Panc1 (cell line): ENCODE measurements at places on chromosomes 3 and 15.

- DNase-seq = no peak
These were observed 45.8 kb downstream of the OPA1 start for GRCh38 chr3:193638833-193639232.

- no peak for DNase-seq
These were observed 23.0 kb upstream of the SV2B start for GRCh38 chr15:91077029-91077428.

- no peak for DNase-seq
These were observed 9.2 kb downstream of the PLIN1 start for GRCh38 chr15:89669941-89670340.

DNA sequence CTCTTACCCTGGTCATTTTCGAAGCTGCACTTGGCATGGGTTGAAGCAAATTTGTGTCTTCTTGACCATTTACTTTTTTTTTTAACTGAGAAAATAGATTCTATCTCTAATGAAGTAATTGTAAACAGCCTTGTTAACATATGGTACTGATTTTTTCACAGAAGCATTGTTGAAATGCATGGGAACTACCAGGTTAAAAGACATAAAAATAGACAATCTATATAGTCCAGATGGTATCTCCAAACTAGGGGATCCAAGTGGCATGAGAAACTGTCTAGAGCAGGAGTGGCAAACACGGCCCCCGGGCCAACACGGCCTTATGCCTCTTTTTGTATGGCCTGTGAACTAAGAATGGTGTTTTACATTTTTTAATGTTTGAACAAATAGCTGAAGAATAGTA lies 41.9 kb downstream of the CACNA1D start:
- no peak for DNase-seq

DNA sequence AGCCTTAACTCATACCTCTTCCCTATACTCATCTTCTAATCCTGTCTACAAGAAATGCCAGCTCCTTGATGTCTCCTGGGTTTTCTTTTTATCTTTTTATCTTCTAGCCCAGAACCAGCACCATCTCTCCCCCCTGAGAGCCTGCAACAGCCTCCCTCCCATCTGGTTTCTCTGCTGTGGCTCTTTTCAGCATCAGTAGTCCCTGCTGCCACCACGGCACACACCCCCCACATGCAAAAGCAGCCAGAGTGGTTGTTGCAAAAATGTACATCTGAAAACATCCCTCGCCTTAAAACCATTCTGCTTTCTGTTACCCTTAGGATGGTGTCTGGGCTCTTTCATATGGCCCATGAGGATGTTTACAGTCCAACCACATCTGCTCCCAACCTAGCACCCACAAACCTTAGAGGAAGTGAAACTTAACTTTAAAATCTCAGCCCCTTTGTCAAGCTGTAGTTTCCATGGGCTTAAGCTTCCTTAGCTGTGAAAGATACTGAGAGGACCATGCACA lies 775 bp downstream of the TTC21A start:
- no peak for DNase-seq

DNA sequence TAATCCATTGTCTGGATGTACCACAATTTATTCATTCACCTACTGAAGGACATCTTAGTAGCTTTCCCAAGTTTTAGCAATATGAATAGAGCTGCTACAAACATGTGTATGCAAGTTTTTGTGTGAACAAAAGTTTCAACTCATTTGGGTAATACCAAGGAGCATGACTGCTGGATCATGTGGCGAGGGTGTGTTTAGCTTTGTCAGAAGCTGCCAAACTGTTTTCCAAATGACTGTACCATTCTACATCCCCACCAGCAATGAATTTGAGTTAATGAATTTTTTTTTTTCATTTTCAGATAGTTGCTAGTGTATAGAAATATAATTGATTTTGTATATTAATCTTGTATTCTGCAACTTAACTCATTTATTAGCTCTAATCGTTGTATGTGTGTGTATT lies 20.0 kb upstream of the ELP6 start:
- no peak for DNase-seq

GRCh38 chr3:152444029-152444641 lies 175.4 kb downstream of the MBNL1 start:
- peak; percentile 65 for DNase-seq

- DNase-seq = no peak
These were observed 1.1 kb downstream of the SH2D7 start for GRCh38 chr15:78093242-78094020.

GRCh38 chr15:83208367-83208661 lies 691 bp upstream of the HDGFL3 start:
- no peak for DNase-seq

DNA sequence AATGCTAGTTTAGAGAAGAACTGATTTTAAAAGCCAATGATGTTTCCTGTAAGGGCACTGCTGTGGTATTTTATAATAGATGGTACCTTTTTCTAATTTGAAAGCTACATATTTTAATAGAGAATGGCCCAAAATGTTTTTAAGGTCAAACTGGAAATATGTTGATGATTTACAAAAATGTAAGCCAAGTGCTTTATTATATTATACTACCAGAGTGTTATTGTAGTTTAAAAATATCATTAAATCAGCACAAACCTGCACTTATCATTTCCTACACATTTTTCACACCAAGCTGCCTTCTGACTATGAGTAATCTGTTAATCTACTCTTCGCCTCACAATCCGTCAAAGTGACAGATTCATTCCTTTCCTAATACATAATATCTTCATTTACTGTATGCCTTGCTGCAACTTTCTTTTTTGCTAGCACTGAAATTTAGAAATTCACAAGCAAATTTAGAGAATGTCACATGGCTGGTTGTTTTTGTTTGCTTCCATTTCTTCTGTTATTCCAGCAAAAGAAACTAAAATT lies 126.4 kb upstream of the FAM3D start:
- no peak for DNase-seq

GRCh38 chr15:36313736-36314280 lies 265.6 kb upstream of the CDIN1 start:
- no peak for DNase-seq

- no peak for DNase-seq
These were observed 51.4 kb downstream of the SLC6A11 start for GRCh38 chr3:10867384-10867783.

DNA sequence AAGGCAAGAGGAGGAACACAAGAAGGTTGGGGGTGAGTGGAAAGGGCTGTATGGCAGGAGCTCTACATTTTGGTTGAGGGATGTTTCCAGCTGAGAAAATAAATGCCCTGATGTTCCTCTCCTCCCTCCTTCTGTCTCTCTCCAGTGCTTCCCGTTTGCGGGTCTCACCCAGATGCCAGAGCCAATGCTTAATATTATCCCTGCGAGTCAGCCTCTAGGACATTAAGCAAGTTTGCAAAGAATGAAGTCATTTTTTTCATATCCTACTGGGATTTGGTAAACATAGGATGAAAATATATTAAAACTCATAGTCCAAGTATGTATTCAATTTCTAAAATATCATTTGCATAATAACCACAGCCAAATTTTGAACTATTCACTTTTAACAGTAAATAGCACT lies 295.9 kb downstream of the CADM2 start:
- DNase-seq = no peak

GRCh38 chr3:121969631-121970030 lies 52.4 kb downstream of the ILDR1 start:
- no peak for DNase-seq

- DNase-seq = peak; percentile 35
These were observed 25.7 kb downstream of the FSIP1 start for GRCh38 chr15:39756806-39757522.

DNA sequence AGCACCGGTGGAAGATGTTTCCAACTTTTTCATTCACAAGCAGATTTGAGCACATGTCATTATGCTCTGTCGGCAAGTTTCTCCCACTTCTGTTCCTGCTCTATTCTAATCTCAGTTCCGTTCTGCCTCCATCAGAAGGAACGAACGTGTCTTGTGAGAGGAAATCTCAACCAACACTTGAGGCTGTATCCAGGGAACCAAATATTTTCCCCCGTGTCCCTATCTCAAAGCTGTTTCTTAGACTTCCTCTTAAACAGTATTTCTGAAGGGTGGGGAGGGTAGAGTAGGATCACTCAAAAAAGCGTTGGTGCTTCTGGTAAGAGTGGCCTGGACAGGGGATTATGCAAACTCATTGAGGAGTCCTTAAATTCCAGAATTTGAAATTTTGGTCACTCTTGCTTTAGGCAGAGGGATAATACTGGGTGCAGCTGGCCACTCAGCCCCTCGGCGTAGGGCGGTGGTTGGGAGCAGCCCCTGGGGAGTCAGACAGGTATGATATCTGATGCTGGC lies 54.9 kb downstream of the FRMD4B start:
- no peak for DNase-seq

GRCh38 chr15:25536801-25537611 lies 98.2 kb upstream of the UBE3A start:
- DNase-seq = no peak

- no peak for DNase-seq
These were observed 8.5 kb downstream of the TBC1D2B start for GRCh38 chr15:78069052-78069414.

DNA sequence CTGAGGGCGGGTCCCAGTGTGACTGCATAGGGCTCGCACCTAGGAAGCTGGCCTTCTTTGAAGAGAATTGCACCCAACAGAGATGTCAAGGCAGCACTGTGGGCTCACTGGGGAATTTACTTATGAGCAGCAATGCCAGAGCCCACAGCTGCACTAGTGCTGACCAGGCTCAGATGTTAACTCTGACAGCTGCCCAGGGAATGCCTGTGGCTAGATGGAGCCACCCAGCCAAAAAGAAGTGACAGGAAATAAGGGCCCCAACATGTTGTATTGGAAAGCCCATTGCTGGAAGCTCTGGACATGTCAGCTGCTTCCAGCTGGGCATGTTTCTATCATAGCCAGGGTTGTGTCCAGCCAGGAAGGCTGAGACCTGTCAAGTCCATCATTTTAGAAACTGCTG lies 90.9 kb upstream of the ZNF280D start:
- no peak for DNase-seq

DNA sequence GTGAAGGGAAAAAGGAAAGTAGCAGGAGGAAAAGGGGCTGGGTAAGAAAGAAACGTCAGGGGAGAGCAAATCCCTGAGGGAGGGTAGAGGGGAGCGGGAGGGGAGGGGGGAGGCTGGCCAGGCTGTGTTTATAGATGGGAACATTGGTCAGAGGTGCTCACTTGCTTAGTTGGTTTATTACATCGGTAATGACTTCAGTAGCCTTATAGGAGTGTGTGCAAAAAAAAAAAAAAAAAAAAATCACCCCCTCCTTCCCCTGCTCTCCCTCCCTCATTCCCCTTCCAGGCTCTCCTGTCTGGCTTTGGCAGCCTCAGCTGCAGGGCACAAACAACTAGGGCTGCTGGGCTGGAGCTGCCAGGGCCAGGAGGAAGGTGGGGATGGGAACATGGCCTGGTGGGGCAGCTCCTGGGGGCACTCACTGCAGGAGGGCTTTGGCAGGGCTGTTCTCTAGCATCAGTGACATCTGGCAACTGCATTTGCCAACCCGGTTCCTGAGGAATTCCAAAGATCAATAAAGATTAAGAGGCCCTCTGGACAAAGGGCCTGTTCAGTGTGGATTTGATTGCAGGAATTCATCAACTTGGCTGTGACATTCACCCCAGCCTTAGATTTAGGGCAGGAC lies 334.5 kb upstream of the FRG2C start:
- DNase-seq = no peak

DNA sequence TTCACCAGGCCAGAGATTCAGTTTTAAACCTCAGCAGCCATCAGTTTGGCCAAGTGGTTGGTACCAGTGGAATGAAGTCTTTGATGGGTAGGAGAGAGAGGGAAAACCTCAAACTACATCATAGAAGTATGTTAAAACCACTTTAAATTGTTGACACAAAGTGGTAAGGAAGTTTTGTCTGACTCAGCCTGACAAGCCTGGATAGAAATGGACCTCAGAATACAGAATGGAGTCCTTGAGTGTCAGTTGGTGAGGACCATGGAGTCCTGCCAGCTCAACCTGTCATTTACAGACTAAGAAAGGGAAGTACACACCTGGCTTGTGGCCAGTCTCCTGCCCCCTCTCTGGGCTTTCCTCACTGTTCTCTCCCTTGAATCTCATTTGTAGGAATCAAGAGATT lies 12.1 kb downstream of the EAF1 start:
- DNase-seq = no peak

- no peak for DNase-seq
These were observed 36.8 kb upstream of the TBL1XR1 start for GRCh38 chr3:177234121-177234520.

- DNase-seq = peak; percentile 54
These were observed 185.1 kb downstream of the GOLGA6L6 start for GRCh38 chr15:20356444-20356910.
